ENCODE measurements at places on chromosomes 6 and 20.
A peak's percentile ranks its signal among the peaks of the same experiment; 100 is the strongest.

DNA sequence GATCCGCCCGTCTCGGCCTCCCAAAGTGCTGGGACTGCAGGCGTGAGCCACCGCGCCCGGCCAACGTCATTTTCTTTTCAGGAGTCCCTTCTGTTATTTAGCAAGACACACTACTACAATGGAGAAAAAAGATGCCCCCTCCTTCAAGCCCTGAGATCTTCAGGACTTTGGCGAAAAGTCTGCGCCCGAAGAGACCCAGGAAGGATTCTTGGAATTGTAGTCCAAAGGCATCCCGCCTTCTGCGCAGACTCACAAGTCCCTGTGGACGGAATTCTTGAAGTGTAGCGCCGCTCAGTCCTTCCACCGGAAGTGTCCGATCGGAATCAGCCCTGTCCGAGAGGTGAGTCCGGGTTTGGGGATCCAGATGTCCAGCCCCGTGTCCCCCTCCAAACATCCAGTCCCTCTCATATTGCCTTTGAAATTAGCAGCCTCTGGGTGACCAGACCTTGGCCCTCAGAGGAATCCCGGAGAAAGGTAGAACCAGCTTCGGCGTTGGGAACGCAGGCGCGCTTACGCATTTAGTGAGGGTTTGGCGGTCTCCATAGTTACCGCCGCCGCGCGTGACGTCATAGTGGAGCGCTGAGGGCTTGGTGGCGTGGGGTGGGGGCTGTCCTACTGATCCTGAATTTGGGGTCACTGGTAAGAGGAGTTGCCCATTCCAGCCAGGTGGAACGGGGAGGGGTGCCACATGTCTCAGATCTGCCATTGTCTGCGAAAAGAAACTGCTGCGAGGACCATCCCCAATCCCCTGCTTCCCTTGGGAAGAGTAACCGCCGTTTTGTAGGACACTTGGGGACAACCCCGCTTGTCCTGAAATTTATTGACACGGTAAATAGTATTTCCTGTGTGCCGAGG lies 490 bp downstream of the ZNF165 start:
- peak; percentile 83 for DNase-seq

- DNase-seq, result no peak
These were observed 308.7 kb downstream of the SAMD5 start for GRCh38 chr6:147817042-147817689.

GRCh38 chr6:167551628-167552257 lies 226.9 kb downstream of the TTLL2 start:
- no peak for DNase-seq

GRCh38 chr6:166348305-166348949 lies 6.1 kb upstream of the SFT2D1 start:
- no peak for DNase-seq

- DNase-seq, result no peak
These were observed 34.7 kb downstream of the TAF4 start for GRCh38 chr20:62030834-62031434.

DNA sequence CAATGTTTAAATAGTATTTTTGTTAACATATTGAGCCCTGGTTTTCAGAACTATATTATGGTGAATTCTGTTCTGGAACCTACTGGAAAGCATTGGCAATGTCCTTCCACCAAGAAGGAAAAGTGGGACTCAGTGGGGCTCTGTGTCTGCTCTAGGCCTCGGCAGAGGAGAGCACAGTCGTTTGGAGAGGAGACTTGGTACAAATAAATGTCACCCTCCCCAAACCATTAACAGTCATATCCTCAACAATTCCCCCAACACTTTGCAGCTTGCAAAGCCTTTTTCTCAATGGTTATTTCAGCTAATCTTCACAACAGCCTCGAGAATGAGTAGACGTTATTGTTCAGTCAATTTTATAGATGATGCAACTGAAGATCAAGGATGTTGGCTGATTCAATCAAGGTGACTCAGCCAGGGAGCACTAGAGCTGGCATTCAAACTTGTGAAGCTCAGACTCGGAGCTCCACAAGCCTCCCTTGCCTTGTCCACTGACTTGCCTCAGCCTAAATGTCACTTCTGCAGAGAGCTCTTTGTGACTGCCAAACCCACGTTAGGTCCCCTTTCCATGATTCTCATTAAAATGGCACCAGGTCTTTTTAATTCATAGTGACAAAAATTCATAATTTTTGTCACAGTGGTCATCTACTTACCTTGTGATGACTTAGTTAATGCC lies 60.6 kb downstream of the TOX2 start:
- DNase-seq, result no peak

GRCh38 chr6:25177500-25178028 lies 101.6 kb upstream of the CARMIL1 start:
- DNase-seq, result no peak

GRCh38 chr6:4693173-4693970 lies 82.8 kb upstream of the CDYL start:
- no peak for DNase-seq

GRCh38 chr6:92125681-92126080 lies 1293.7 kb downstream of the EPHA7 start:
- DNase-seq, result no peak

- DNase-seq, result no peak
These were observed 232.0 kb upstream of the PMEPA1 start for GRCh38 chr20:57941604-57942381.

Data from activated gamma-delta T cell (primary cell).